ENCODE measurements at places on chromosomes 7 and 10.

DNA sequence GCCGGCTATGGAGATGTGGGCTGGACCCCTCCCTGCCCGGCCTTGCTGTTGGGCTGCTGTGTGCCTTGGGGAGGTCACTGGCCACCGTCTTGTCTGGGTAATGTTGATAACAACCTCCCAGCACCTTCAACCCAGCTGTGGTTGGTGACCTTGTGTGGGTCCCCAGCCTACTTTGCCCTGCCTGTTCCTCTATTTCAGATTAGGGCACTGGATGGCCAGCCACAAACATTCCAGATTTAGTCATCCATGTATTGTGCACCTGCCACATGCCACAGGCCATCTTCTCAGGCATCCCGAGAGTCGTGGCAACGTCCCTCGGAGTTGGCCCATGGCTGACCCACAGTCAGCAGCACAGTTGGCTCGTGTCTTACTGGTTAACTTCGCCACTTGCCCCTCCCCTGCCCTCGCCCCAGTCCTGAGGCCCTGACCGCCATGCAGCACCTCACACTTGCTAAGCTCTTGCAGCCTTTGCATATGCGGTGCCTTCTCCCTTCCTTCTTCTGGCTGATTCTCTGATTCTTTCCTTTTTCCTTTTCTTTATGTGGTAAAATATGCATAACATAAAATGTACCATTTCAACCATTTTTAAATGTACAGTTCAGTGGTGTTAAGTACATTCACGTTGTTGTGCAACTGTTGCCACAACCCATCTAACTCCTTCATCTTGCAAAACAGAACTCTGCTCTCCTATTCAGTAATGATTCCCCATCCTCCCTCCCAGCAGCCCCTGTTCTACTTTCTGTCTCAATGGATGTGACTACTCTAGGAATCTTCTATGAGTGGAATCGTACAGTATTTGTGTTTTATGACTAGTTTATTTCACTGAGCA, 60.6 kb downstream of the PRF1 start:
- DNase-seq = no peak

GRCh38 chr7:23476286-23477156, 6.2 kb upstream of the IGF2BP3 start:
- DNase-seq = no peak

- no peak for DNase-seq
Measured at GRCh38 chr7:152723364-152723763, 36.2 kb upstream of the ACTR3B start.

DNA sequence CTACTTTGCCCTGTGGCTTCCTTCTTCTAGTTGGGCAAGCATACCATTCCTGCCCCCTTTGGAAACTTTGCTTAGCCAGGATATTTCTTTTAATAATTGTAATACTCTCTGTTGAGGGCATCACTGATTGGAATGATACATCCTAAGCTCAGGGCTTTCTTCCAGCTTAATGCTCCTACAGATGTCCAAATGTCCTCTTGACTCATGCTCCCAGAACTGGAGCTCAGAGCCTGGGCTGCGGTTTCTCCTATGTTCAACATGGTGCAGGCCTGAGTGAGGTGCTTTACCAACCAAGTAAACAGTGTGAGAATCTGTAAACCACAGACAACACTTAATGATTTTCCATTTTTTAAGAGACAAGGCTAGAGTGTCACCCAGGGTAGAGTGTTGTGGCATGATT, 108.6 kb downstream of the LRRC4 start:
- no peak for DNase-seq

GRCh38 chr10:131195558-131196159, 115.9 kb downstream of the TCERG1L start:
- DNase-seq = no peak

DNA sequence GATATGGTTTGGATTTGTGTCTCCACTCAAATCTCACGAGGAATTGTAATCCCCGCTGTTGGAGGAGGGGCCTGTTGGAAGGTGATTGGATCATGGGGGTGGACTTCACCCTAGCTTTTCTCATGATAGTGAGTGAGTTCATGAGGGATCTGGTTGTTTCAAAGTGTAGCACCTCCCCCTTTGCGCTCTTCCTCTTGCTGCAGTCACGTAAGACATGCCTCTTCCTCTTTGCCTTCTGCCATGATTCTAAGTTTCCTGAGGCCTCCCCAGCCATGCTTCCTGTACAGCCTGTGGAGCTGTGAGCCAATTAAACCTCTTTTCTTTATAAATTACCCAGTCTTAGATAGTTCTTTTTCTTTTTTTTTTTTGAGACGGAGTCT, 17.1 kb downstream of the CDNF start:
- no peak for DNase-seq
